ENCODE measurements at places on chromosomes 7 and 10. TPM values are rescaled to one million over a fixed set of nuclear protein-coding genes. Genes with fewer than 3 reads are reported as not detected.

The BTBD16 gene
- not detected for total RNA-seq

DNA sequence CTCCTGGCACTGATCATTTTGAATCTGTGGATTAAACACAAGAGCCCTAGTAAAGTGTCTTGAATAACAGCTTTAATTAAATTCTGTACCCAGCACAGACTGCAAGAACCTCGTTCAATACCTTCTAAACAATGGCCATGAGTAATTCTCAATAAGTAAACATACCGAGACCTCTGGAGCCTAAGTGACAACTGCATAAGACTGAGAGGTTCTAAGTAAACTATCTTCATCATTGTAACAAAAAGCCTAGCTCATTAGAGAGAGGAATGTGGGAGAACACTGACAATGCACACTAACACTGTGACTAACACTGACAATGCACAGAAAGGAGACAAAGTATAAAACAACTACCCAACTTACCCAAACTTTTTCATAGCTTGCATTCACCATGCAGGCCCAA, 117.4 kb downstream of the ELAPOR2 start:
- H3K4me3 ChIP-seq, result no peak overlapping the region
- no peaks in the 10 kb centered on the region for H3K36me3 ChIP-seq
- DNase-seq, result no peak
- H3K27me3 ChIP-seq, result peaks cover 4% of the 10 kb centered on the region
- H3K4me1 ChIP-seq, result no peaks in the 10 kb centered on the region

The STEAP1 gene
- total RNA-seq, result 0.27 TPM

GRCh38 chr7:69864822-69865221, 266.5 kb downstream of the AUTS2 start:
- no peaks in the 10 kb centered on the region for H3K36me3 ChIP-seq
- H3K27ac ChIP-seq, result no peak overlapping the region
- H3K4me1 ChIP-seq, result no peaks in the 10 kb centered on the region
- H3K27me3 ChIP-seq, result no peaks in the 10 kb centered on the region

GRCh38 chr7:32381024-32381601, 109.1 kb downstream of the LSM5 start:
- no peak overlapping the region for H3K27ac ChIP-seq
- H3K36me3 ChIP-seq, result no peaks in the 10 kb centered on the region
- peaks cover 21% of the 10 kb centered on the region for H3K27me3 ChIP-seq
- H3K4me3 ChIP-seq, result no peak overlapping the region

The DYDC1 gene
- total RNA-seq, result not detected

DNA sequence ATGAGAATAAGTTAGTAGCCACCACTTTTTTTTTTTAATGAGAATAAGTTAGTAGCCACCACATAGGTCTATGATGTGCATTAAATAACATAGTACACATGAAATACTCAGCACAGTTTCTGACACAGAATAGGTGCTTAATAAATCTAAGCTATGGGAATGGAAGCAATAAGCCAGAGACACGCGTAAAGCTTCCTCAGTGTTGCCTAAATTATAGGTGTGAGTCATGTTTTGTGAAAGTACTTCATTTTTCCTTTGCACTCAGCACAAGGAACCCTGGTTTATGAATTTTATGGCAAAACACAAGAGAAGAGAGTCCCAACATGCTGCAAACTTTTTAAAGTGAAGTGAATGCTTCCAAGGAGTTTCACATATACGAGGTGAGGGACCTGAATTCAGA, 267.4 kb downstream of the RNLS start:
- no peaks in the 10 kb centered on the region for H3K27me3 ChIP-seq
- H3K27ac ChIP-seq, result no peak overlapping the region
- DNase-seq, result no peak
- peaks cover 4% of the 10 kb centered on the region for H3K4me1 ChIP-seq
- peaks cover 15% of the 10 kb centered on the region for H3K36me3 ChIP-seq

DNA sequence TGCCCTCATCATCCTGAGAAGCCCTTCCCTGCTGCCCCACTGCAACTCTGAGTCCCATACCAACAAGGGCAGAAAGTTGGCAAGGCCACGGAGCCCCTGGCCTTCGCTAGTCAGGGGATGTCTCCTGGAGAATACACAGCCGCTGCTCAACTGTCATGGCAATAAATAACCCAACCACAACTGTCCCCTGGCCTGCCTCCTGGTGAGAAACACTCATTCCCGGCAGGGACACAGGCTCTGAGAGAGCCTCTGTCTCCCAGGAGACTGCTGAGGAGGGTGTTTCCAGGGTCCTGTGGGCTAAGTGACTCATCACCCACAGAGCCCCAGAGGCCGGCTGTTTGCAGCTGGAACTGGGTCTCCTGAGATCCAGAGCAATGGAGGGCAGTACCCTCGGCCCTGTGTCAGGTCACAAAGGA, 354.1 kb downstream of the TNS3 start:
- no peak overlapping the region for H3K4me3 ChIP-seq
- peaks cover 8% of the 10 kb centered on the region for H3K27me3 ChIP-seq
- no peaks in the 10 kb centered on the region for H3K36me3 ChIP-seq
- no peaks in the 10 kb centered on the region for H3K4me1 ChIP-seq
- no peak overlapping the region for H3K27ac ChIP-seq
- DNase-seq, result no peak

GRCh38 chr10:110679486-110680272, 35.5 kb downstream of the RBM20 start:
- H3K27ac ChIP-seq, result no peak overlapping the region
- no peaks in the 10 kb centered on the region for H3K36me3 ChIP-seq
- H3K4me3 ChIP-seq, result no peak overlapping the region
- peaks cover 3% of the 10 kb centered on the region for H3K27me3 ChIP-seq
- DNase-seq, result no peak
- no peaks in the 10 kb centered on the region for H3K4me1 ChIP-seq
